Activated naive CD4-positive, alpha-beta T cell (primary cell): ENCODE measurements at places on chromosomes 2 and 18.

DNA sequence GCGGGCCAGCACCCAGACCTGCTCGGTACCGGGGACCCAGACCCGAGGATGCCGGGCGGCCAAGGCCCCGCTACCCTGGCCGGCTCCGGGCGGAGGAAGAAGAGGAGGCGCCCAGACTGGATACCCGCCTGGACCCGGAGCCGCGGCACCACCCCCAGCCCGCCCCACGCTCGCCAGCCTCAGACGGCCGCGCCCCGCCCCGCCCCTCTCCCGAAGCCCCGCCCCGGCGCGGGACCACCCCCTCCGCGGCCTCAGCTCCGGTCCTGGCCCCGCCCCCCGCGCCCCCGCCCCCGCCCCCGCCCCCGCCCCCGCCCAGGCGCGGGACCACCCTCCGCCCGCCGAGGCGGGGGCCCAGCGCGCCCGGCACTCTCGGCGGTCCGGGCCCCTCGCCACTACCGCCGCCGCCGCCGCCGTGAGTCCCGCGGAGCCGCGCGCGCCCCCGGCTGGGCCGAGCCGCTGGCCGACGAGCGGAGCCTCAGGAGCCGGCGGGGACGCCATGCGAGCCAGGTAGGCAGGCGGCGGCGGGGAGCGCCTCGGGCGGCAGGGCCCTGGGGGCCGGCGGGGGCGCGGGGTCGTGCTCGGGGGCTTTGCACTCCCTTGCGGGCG, at the start of gene SH3BP4:
Gene SH3BP4 (plus strand): TSS at position 354 of the 606 bp plus-strand sequence. CDS start 82,986 bp downstream, outside the sequence.
- peak; percentile 1 for DNase-seq

DNA sequence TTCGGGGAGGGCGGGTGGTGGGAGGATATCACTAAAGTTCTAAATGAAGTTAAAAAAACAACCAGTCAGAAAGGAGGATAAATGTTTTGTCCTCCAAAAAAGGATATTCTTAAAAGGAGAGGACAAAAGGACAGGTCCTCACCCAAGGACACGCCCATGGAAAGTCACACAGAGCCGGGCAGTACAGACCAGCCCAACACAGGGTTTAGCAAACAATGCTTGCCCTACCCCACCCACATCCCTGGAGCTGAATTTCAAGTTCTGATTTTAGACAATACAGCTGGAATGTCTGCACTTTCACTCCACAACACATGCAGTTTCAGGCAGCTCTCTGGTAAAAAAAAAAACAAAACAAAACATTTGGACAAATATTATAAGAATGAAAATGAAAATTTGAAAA, 67.9 kb downstream of the SLC9A4 start:
- no peak for DNase-seq

GRCh38 chr2:128510701-128511397, 192.2 kb upstream of the HS6ST1 start:
- no peak for DNase-seq

DNA sequence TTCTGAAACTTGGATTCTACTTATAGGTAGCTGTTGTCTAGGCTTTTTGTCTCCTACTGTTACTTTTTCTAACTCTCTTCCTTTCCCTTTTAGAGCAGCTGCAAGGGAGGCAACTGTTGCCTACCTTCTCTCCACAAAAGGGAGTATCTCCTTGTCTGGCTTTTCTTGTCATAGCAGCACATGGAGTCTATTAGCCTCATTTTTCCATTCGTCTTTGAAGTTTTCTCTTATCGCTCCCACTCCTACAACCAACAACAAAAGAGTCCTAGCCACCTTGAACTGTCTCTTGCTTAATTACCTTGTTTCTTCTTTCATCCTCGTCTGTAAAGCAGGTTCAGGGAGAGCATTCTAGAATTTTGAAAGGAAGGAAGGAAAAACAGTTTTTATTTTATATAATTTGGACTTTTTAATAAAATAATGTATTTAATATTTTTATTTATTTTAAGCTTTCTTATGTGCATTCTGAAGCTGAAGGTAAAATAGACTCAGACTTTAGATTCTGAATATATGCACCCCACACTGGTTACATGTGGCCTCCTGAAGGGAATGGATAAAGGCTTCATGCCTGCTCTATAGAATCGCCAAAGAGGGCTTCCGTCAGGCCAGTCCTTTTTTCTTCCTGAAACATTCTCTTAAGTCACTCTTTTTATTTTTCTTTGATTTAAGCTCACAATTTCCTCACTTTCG, 154.4 kb downstream of the CSRNP3 start:
- DNase-seq, result no peak

DNA sequence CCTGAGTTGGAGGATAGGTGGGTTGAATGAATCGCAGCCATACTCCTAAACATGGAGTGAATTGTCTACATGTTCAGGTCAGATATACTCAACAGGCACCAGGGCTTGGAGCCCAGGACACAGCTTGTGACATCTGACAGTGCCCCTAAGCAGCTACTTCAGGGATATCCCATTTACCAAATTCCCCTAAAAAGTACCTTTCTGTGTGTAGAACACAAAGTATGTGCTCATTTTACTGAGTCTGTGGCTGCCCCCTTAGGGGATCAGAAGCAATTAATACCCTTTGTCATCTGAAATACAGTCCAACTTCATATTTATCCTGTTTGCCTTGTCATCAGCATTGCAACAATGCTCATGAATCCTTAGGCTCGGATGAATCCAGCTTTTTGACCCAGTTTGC, 20.8 kb downstream of the TNFRSF11A start:
- DNase-seq, result no peak

DNA sequence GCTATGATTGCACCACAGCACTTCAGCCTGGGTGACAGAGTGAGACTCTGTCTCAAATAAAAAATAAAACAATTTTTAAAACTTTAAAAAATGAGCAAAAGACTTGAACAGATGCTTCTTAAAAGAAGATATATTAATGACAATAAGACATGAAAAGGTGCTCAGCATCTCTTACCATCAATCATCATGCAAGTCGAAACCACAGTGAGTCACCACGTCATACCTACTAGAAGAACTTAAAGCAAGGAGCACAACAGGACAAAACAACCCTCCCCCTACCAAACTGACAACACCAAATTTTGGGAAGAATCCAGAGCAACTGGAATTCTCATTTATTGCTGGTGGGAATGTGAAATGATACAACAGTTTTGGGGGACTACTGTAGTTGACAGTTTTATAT, 251.6 kb downstream of the BCL2 start:
- no peak for DNase-seq

DNA sequence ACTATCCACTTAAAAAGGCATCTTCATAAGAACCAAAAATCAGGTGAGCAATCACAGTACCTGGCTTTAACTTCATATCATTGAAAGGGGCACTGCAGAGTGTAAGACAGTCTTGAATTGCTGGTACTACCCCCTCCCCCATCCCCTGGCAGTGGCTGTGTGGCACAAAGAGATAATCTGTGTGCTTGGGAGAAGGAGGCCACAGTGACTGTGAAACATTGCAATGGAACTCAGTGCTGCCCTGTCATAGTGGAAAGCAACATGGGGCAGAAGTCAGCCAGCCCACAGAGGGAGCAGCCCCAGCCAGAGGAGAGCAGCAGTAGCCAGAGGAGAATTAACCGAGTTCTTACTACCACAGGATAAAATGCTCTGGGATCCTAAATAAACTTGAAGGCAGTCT, 45.3 kb upstream of the UGP2 start:
- no peak for DNase-seq

- DNase-seq, result peak; percentile 54
Measured at GRCh38 chr2:96528006-96528699, 8.4 kb upstream of the ARID5A start.

GRCh38 chr2:26269571-26270158, 24.9 kb downstream of the HADHB start:
- no peak for DNase-seq

GRCh38 chr2:57399057-57399456, 647.5 kb upstream of the VRK2 start:
- no peak for DNase-seq

- no peak for DNase-seq
Measured at GRCh38 chr2:189267925-189268579, 88.5 kb upstream of the COL5A2 start.

DNA sequence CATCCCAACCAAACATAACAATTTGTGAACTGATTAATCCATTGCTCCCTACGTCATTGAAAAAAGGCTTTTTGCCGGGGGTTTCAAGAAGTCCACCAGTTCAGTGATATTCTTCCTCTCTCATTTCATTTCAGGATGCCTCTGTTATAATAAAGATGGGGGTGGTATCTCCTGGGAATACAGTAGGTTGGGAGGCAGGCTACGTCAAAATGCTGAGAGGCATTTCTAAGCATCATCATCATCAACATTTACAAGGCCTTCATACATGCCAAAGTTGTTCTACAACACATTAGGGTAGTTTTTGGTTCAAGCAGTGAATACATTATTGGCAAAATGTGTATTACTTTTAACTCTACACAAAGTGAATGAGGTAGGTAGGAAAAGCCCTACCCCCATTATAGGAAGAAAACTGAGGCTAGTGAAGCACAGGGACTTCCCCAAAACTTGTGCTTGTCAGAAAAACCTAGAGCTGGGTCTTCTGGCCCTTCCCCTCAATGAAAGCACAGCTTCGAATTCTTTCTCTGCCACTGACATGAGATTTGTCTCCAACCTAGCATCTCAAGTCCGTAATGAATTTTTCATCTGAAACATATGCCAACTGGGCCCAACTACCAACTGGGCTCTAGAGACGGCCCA, 11.3 kb downstream of the OSR1 start:
- no peak for DNase-seq

GRCh38 chr2:162480067-162480466, 136.1 kb downstream of the GCA start:
- DNase-seq, result no peak

DNA sequence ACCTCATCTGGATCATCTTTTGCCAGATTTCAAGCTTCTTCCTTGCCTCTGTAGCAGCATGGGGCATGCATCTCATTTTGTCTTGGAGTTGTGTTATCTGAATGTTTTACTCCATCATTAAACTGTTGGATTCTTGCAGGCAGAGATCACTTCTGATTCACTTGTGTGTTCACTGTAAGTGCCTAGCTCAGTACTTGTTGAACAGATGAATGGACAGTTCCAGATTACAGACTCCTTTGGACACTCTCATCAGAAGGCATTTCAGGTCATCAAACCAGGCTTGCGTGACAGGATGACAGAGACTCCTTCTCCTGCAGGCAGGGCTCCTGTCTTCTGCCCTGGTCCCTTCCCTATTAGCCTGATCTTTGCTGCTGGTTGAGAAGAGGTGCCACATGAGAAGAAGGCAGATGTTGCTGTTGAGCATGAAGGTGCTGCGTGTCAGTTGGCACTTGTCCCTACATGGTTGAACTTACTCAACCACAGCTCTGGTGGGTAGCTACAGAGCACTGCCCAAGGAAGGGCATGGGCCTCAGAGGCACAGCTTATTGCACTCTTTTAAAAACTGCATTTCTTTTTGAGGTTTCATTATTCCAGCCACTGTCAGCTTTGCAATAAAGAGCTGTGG, 58.9 kb downstream of the INPP4A start:
- DNase-seq, result no peak

DNA sequence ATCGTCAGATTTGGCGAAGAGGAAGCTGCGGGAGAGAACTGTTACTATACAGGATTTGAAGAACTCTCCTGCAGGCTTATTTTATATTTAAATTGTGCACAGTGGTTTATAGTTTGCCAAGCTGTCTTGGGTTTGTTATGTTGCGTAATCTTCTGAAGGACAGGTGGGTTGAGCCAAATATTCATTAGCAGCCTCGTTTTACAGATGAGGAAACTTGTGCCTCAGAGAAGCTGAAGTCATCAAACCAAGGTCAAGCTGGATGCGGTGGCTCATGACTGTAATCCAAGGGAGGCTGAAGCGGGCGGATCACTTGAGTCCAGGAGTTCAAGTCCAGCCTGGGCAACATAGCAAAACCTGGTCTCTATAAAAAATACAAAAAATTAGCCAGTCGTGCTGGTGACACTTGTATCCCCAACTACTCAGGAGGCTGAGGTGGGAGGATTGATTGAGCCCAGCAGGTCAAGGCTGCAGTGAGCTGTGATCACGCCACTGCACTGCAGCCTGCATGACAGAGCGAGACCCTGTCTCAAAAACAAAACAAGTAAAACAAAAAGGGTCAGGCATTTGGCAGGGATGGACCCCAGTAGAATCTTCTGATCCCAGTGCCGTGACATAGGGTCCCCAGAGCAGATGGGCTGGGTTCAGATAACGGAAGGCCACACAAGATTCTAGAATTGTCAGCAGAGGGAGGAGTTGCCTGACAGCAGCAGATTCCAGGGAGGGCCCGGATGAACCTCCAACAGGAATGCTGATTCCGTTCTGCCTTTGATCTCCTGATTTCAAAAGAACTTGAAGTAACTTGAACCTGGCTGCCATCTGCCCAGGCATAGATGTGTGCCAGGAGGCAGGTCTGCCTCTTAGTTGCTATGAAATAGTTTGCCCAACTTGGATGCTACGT, 50.6 kb downstream of the SH3BP4 start:
- no peak for DNase-seq

DNA sequence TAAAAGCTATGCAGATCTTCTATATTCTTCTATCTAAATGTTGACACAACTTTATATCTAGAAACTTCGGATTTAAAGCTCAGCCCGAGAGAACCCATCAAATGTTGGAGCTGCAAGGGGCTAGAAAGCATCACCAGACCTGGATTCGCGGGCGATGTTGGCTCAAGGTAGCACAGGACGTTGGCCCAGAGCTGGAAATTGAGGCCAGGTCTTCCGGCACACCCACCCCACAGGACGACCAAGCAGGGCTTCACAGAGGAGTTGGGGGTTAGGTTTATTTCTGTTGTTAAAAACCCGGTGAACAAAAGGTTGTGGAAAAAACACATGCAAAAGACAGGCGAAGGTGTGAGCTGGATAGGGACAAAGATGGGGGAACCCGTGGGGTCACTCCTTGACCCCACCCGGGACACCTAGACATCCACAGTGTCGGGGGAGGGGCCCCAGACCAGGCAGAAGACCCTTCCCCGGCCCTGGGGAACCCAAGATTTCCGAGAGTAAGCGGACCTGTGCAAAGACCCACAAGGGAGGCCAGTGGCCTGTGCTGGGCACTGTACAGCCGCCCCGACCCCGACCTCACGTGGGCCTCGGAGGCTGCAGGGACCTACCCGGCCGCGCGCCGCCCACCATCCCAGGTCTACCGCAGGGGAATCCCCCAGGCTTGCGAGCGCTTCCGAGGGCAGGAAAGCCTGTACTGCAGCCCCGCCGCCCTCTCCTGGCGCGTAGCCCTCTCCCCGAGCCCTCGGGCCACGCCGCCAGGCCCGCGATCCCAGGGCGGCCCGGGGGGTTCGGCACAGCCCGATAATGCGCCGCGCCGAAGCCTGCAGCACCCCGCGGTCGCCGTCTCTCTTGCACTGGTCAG, 1.8 kb upstream of the AGBL5 start:
- no peak for DNase-seq

DNA sequence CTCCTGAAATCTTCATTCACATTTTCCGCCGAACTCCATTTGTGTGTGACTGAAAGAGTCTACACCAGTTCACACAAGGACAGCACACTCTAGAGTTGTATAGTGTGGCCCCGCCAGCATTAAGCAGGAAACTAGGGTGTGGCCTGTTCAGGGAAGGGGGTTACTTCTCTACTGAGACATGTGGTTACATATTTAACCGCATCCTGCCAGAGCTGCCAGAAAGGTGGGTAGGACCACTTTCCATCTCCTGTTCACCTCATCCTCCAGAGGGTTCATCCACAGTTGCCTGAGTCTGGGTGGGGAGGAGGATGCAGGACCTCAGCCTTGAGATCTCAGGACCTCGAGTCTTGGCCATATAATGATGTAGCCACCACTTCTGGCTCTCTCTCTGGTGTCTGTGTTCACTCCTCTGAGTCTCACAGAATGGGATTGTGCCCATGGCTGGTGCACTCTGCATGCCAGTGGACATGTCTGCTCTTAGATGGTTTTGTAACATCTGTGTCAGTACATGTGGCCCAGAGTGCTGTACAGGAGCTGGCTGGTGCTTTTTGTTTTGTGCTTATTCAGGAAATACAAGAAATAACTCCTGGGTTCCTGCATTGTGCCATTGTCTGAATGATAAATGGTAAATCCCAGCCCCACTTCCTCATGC, 7.7 kb upstream of the SP140L start:
- DNase-seq, result peak; percentile 57
